ENCODE measurements at places on chromosomes 16 and 17.

GRCh38 chr16:86756882-86757703, 178.7 kb downstream of the FOXL1 start:
- DNase-seq, result no peak

DNA sequence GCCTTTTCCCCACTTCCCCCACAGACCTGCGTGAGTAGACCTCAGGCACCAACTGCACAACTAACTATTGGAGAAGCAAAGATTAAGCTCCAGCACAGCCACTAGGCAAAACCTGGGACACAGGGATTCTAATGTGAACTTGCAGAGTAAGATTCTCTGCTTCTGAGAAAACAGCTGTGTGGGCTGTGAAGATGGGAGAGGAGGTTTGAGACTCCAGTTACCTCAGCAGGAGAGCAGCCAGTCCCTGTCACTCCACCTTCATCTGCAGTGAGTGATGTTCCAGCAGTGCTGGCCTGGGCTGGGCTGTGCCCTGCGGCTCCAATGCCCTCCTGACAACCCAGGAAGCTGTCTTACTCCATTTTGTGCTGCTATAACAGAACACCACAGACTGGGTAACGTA, 18.0 kb upstream of the ABAT start:
- DNase-seq, result no peak

- peak; percentile 87 for DNase-seq
Observed at GRCh38 chr17:72120642-72121163, at the start of gene SOX9. SOX9 (plus strand) TSS chr17:72121020; CDS start chr17:72121392, 372 bp downstream.

- no peak for DNase-seq
Observed at GRCh38 chr16:14071576-14072271, 605 bp downstream of the MRTFB start.

- peak; percentile 49 for DNase-seq
Observed at GRCh38 chr16:85611444-85612190, 1.5 kb upstream of the GSE1 start.

DNA sequence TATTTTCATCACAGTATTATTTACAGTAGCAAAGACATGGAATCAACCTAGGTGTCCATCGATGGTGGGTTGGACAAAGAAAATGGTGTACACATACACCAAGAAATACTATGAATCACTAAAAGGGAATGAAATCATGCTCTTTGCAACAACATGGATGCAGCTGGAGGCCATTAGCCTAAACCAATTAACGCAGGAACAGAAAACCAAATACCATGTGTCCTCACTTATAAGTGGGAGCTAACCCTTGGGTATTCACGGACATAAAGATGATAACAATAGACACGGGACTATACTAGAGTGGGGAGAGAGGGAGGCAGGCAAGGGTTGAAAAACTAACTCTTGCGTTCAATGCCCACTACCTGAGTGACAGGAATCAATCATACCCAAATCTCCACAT, 41.0 kb downstream of the MRPS23 start:
- DNase-seq, result no peak

DNA sequence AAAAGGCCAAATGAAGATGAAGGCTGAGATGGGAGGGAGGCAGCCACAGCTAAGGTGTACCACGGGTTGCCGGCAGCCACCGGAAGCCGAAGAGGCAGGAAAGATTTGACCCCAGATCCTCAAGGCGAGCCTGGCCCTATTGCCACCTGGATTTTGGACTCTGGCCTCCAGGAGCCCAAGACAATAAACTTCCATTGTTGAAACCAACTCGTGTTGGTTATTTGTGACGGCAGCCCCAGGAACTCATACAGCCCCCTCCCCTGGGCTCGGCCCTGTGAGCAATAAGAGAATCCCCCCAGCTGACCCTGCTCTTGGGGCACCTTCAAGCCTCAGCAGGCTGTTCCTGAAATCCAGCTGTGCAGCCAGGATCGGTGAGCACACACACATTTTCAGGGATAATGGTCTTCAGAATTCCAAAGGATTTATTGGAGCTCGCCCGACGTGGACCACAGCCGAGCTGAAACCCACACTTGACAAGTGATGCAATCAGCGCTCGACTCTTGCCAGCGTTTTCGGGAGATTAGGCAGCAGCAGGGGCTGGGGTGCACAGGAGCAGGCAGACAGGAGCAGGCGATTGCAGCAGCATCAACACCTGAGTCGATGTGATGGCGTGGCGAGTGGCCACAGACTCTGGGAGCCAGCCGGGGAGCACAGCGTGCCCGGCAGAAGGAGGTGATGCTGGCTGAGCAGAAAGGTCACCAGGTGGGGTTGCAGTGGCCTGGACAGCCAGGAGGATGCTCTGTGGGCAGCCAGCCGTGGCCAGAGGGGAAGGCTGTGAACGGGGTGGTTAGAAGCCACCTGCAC, 22.4 kb upstream of the CBX4 start:
- no peak for DNase-seq

- no peak for DNase-seq
Observed at GRCh38 chr17:58005728-58006559, 1.1 kb downstream of the SRSF1 start.

DNA sequence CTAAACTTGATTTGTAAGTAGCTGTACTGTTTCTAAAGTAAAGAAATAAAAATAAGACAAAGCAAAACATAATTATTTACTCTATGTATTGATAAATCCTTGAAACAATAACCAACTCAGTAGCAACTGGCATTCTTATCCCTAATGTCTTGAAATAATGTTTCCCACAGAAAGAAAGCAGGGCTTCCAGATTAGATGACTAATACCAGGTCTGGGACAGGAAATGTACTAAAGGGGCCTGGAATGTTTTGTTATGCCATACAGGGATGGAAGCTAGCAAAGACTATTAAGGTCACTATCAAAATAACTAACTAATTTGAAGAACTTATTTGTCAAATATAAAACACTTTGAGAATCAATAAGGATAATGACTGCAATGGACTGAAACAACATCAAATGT, 82.1 kb downstream of the CFDP1 start:
- DNase-seq, result peak; percentile 44

GRCh38 chr17:59753522-59754467, 46.3 kb downstream of the VMP1 start:
- peak; percentile 62 for DNase-seq

GRCh38 chr16:68907297-68907696, 64.0 kb downstream of the TANGO6 start:
- no peak for DNase-seq

- DNase-seq, result no peak
Observed at GRCh38 chr16:3716831-3717234, 491 bp downstream of the TRAP1 start.

GRCh38 chr17:76276461-76277299, 11.5 kb downstream of the UBALD2 start:
- no peak for DNase-seq

DNA sequence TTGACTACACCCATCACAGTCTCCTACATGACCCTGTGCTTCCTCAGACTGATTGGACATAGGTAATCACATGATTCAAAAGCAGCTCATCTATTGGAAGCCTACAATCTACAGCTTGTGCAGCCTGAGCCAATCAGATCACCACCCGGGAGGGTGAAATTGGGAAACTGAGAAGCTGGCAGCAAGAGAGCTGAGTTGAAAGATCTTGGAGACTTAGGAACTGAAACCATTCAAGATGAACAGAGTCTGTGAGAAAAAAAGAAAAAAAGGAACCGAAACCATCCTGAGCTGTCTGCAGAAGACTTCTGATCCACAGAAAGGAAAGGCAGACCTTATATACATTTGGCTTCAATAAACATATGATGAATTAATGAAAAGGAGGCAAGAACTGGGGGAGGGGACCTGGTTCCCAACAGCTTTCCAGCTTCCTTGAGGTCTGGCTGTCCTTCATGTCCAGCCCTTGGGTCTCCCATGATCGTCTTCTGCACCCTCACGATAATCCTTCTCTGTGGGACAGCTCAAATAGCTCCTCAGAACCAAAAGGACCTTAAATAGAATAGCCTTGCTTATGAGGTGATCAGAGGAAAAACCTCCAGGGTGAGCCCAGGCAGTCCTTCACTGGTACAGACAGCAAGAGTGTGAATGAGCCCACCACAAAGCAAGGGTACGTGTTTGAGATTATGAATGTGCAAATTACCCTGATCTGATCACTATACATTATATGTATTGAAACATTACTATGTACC, 32.6 kb downstream of the PLXDC1 start:
- DNase-seq, result no peak

- DNase-seq, result no peak
Observed at GRCh38 chr16:64543031-64543430, 578.8 kb downstream of the CDH11 start.

- no peak for DNase-seq
Observed at GRCh38 chr17:12537436-12537835, 128.3 kb upstream of the MYOCD start.

DNA sequence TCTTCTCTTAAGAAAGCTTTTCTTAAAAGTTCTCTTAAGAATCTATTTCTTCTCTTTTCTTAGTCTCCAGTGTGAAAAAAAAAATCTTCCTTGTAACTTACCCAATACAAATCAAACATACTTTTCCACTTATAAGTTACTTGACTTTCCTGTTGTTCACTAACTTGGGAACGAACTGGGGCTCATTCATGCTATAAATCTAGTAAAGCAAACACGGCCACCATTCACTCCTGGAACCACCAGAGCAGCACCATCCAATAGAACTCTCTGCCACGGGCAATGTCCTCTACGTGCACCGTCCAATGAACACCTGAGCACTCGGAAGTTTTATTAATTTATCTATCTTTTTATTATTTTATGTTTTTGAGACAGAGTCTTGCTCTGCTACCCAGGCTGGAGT, 20.8 kb downstream of the SRP68 start:
- DNase-seq, result no peak

DNA sequence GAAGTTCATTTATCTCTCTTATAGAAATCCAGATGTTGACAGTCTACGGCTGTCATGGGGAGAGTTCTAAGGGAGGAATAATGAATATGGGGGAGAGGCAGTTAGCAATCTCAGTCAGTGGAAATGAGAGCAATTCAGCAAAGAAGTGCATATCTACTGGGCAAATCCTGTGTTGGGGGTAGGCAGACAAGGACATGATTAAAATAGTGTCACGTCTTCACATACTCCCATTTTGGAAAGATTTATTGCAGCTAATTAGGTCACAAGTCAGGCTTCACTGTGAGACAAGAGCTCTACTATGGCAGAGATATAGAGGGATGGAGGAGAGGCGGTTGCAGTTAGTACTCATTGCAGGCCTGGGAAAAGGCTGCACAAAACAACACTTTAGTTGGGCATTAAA, 29.8 kb downstream of the LRRC36 start:
- DNase-seq, result no peak

DNA sequence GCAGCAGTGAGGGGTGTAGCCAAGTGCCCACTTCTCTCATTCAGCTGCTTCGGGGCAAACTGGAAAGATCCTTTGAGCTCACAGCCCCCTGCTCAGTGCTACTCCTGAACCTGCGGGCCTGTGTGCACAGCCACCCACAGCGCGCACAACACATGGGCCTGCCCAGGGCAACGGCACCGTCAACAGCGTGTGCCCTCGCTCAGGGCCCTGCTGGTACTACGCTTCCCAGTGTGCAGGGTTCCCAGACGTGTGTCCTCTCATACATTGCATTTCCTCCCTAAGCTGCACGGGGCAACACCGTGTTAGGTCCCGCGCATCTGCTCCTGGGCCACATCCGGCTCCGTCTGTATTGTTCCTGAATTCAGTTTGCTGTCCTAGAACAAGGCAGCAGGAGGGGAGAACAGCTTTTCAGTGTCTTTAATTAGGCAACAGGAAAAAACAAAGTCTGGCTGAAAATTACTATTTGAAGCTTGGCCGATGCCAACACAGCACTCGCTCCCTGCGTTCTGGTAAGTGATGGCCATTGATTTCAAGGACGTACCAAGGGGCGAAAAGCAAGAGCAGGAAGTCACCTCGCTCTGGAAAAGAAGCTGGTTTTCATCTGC, 15.2 kb downstream of the MRM3 start:
- no peak for DNase-seq

- DNase-seq, result no peak
Observed at GRCh38 chr16:15906439-15906838, 18.0 kb upstream of the CEP20 start.

- DNase-seq, result no peak
Observed at GRCh38 chr16:19084139-19084538, 16.7 kb downstream of the COQ7 start.

- no peak for DNase-seq
Observed at GRCh38 chr17:43907998-43908721, 824 bp upstream of the MPP2 start.

DNA sequence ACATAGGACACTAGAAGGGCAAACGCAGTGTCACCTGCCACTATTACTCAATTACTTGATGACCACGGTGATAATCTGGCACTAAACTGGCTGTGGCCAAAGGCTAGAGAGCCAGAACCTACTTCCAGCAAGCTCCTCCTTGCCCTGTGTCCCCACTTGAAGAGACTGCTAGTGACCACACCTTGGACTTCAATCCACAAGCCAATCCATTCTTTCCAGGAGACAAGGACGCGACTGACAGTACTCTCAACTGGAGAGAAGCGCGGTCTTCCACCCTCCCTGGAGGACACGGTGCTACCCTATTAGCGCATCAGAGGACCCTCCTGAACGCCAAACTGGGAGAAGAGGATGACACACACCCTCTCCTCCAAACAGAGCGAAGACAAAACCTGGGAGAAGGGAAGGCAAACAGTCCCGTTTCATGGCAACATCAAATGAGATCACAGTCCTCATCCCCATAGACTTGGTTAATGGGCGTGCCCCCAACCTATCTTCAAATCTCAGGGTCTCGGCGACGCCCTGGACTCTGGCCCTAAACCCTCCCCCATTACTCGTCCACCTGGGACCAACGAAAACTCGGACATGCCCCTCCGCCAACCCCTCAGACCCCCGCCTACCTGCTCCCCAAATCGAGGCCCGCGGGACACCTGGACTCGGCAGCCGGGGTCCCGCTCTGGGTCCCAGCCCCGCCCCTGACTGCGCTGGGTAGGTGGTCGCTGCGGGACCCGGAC, 508 bp downstream of the FLCN start:
- no peak for DNase-seq

GRCh38 chr16:68426347-68426652, 22.0 kb downstream of the SMPD3 start:
- no peak for DNase-seq

- no peak for DNase-seq
Observed at GRCh38 chr16:10228779-10229178, 46.6 kb upstream of the GRIN2A start.

- no peak for DNase-seq
Observed at GRCh38 chr17:43403846-43404245, 5.1 kb downstream of the ARL4D start.

- DNase-seq, result no peak
Observed at GRCh38 chr16:23501291-23501690, 9.0 kb downstream of the GGA2 start.

GRCh38 chr17:82228278-82228841, 482 bp upstream of the SLC16A3 start:
- no peak for DNase-seq

- DNase-seq, result peak; percentile 65
Observed at GRCh38 chr17:596763-597644, 117.6 kb downstream of the VPS53 start.

GRCh38 chr17:40442392-40443195, 656 bp upstream of the IGFBP4 start:
- DNase-seq, result no peak

GRCh38 chr17:9109933-9110332, 88.6 kb downstream of the NTN1 start:
- no peak for DNase-seq

- DNase-seq, result no peak
Observed at GRCh38 chr16:50121721-50122445, 31.2 kb upstream of the TENT4B start.

GRCh38 chr17:73064084-73064938, 28.2 kb downstream of the SLC39A11 start:
- DNase-seq, result no peak

All from skeletal muscle cell (primary cell).